ENCODE measurements at places on chromosomes 7 and 10.
A peak's percentile ranks its signal among the peaks of the same experiment; 100 is the strongest.

DNA sequence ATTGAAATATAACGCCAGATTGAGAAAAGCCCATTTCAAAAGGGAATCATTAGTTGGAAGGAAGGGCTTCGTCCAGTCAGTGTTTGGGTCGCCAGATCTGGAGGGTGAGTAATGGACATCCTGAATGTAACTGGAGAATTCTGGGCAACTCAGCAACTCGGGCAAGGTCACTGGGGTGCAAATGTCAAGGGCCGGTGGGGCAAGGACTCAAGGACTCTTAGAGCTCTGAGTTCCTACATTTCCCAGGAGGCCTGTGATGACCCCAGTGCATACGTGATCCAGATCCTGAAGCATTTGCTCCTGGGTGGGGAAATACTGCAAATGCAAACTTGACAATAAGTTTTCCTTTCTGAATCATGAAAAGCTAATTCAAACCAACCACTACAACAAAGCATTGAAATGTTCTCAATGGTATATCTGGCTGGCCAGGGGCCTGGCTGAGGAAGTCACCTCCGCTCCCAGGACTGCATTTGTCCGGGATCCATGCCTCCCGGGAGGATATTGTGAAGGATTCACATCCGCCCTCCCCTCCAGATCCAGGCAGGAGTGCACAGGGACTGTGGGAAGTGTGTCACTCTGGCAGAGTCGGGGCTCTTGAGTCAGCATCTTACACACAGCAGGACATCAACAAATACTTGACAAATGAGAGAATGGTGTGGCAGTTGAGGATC, 164.0 kb downstream of the FANK1 start:
- DNase-seq: no peak

DNA sequence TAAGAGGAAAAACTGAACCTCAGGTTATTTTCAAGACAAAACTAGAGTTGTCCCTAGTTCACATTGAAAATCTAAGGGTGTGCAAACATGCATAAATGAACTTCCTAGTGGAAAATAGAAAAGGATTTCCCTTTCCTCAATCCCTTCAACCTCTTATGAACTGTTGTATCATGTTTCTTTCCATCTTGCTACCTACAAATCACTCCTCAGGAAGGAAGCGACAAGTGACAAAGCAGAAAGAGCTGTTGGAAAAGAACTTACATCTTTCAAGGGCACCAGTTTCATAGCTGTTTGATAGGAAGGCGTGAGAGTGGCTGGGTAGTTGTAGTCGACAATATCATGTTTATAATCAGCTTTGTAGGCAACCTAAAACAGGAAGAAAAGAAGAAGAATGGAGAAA, 23.9 kb downstream of the NRAP start:
- no peak for DNase-seq

GRCh38 chr10:14971867-14972448, 12.8 kb downstream of the MEIG1 start:
- DNase-seq: peak; percentile 37

GRCh38 chr7:5403442-5403841, 20.2 kb downstream of the TNRC18 start:
- DNase-seq: no peak

DNA sequence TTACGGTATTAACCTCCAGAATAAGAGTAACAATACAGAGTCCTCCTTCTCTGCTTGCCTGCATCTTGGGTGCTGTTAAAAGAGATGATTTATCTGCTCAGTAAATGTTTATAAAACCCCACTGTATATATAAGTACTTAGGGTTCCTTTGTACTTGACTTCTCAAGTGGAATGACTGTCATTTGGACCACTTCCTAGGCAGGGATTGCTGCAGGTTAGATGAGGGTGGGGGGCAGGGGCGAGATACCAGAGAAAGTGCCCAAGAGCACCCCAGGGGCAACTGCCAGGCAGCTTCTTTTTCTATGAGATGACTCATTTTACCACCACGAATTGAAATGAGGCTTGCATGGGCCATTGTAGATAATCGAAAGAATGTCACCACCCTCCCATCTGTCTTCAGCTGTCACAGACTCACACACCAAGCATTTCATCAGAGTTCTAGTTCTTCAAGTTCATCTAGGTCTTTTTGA, 421.9 kb upstream of the GALNT17 start:
- DNase-seq: no peak

- DNase-seq: no peak
Measured at GRCh38 chr7:137453356-137453755, 109.8 kb upstream of the PTN start.

DNA sequence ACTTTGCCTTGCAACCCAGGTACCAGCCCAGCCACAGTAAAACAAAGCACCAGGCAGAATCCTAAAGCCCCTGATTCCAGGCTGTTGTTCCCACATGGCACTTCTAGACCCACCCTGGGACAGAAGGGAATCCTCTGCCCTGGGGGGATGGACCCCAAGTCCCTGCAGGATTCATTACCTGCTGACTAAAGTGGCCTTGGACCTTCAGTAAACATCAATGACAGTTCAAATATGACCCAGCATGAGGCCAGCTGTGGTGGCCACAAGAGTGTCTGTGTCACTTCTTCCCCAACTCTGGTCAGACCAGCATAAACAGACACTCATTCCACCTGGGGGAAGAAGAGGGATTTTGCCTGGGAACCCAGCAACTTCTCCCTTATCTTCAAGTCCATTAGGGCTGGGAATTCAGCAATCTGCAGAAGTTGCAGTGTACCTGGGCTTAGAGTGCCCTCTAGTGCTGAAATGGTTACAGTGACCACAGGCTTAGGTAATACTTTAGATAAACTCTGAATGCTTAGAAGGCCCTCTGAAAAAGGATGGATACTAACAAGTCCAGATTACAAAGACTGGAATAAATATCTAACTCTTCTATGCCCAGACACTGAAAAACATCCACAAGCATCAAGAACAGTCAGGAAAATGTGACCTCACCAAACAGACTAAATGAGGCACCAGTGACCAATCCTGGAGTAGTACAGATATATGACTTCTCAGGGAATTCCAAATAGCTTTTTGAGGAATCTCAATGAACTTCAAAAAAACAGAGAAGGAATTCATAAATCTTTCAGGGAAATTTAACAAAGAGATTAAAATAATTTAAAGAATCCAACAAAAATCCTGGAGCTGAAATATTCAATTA, 108.5 kb upstream of the TMEM168 start:
- peak; percentile 16 for DNase-seq

- DNase-seq: no peak
Measured at GRCh38 chr10:129116371-129116770, 350.7 kb upstream of the MGMT start.

DNA sequence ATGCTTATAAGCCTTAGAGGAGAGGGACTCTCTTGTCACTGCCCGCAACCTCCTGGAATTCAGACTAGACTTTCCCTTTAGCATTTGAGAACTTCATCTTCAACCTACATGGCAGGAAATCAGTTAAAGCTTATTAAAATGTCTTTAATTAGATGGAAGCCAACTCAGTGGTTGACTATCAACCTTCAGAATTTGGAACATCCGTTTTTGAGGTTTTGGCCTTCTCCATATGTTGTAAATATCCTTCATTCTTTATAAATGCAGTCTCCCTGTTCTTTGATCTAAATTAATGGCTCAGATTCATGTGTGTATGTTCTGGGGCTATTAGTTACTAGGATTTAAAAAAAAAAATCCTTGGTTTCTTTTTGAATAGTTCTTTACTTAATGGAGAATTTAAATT, 85.0 kb downstream of the ANKRD61 start:
- no peak for DNase-seq

- no peak for DNase-seq
Measured at GRCh38 chr7:18610331-18610948, 114.9 kb downstream of the HDAC9 start.

DNA sequence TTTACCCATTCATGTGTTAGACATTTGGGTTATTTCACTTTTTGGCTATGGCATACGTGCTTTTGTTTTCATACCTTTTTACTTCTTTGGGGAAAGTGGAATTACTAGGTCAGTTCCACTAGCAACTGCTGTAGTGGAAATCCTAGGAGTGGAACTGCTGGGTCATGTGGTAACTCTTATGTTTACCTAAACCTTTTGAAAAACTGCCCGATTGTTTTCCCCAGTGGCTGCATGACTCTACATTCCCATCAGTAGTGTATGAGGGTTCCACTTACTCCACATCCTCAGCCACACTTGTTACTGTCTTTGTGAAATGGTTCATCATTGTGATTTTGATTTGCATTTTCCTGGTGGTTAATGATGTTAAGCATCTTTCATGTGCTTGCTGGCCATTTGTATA, 82.3 kb downstream of the TAX1BP1 start:
- no peak for DNase-seq

- DNase-seq: no peak
Measured at GRCh38 chr10:31864834-31865518, 63.7 kb downstream of the ARHGAP12 start.

DNA sequence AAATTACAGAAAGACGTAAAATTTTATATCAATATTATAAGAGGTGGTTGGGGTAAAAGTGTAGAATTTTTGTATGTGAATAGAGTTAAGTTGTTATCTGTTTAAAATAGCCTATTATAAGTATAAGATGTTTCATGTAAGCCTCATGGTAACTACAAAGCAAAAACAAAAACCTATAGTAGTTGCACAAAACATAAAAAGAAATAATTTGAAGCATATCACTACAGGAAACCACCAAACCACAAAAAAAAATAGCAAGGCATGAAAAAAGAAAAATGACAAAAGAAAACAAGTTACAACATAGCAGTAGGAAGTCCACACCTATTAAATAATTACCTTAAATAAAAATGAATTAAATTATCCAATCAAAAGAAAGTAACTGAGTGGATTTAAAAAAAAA, 12.4 kb upstream of the GSTK1 start:
- DNase-seq: no peak

DNA sequence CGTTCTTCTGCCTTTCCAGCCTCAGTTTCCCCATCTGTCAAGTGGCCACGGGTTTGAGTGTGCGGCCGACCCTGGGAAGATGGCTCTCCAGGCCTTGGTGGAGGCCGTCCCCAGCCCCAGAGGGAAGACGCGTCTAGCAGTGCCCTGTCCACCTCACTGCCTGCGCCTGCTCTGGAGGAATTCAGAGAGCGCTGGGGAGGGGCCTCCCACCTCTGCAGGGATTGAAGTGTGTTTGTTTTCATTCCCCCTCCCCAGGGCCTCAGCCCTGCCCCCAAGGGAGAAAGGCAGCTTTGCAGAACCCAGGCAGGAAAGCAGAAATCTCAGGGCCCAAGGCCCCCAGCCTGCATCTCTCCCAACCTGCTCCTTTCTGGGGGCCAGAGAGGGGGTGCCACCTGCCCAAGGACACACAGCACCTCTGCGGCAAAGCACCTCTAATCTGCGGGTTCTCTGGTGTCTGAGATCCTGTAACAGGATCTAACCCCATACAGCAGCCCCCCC, 91.0 kb downstream of the MICALL2 start:
- DNase-seq: no peak

GRCh38 chr7:120949393-120949911, 1.1 kb upstream of the ING3 start:
- no peak for DNase-seq

DNA sequence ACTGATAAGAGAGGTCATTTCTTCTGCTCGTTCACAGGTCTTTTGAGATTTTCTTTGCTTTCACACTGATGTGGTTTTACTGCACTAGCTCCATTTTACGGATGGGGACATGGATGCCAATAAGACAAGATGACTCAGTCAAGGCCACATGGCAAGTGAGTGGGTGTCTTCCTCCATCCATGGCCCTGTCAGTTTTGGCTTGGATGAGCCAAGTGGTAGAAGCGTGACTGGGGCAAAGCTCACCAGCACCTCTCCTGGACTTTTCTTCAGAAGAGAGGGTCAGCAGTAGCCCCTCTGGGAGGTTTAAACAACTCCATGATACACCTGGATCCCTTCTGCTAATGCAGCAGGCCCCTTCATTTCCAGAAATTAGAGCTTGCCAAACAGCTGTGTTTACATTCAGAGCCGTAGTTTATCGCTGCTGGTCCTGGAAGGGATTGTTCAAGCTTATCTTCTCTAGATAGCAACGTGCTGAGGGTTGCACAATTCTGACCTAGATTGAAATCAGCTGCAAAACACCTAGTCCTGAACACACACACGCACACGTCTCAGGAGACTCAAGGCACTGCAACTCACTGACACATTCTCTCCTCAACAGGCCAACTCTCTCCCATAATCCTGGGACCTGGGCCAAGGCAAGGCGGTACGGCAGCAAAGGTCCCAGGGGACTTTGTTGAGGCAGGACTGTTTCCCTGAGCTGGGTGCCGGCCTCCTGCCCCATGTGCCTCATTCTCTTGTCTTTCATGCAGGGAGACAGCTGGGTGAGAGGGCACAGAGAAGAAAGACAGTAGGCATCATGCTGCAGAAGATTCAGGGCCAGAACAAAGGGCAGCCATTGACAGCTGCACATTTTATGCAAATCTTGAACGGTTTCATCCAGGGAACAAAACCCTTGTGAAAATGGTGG, 14.2 kb upstream of the PDCD4 start:
- DNase-seq: peak; percentile 38

- DNase-seq: no peak
Measured at GRCh38 chr10:120586471-120586872, 129.4 kb downstream of the PLPP4 start.

- peak; percentile 19 for DNase-seq
Measured at GRCh38 chr10:30384701-30385201, 35.7 kb upstream of the MTPAP start.

GRCh38 chr7:70355198-70356020, 757.1 kb downstream of the AUTS2 start:
- no peak for DNase-seq

DNA sequence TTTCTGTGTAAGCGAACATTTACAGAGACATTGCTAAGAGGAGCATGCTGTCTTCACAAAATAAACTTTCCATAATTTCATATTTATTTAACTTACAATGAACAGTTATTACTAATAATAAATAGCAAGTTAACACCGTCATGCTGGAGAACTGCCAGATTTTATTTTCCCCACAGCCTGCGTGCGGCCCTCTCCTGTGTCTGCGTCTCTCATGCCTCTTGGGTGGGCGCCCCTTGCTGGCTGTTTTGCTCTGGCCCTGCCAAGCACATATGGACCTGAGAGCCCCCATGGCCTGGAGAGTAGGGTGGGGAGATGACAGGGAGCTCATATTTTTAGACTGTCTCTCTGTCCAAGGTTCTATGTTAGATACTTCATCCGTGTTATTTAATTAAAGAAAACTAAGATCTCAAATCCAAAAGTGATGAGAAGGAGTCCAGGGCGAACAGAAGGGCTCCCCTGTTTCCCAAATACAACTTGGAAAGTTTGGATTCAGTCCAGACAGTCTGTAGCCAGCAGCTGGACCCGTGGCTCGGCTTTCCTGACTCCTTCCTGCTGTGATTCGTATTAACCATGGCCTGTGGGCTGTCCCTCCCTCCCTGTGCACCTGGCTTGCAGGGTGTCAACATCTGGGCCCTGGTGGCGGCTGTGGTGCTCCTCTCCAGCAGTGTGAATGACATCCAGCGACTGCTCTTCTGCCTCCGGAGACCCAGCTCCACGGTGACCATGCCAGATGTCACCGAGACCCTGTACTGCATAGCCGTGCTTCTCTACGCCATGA, 20.5 kb downstream of the FBH1 start:
- DNase-seq: no peak

- no peak for DNase-seq
Measured at GRCh38 chr10:78025685-78026364, 3.5 kb downstream of the POLR3A start.

DNA sequence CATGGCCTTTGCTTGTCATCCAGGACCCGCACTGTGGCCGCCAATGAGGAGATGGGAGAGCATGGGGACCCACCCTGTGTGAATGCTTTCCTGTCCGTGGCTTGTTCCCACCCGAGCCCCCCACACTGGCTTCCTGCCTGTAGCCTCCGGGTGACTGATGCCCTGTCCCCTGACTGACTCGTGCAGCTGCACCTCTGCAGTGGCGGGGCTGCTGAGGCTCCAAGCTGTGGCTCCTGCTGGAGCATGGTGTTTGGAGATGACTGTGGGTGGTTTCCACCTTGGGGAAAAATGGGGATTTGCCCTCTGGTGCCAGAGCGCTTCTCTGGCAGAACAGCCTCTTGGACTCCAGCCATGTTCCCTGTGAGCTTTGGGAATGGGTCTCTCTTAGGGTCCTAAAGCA, 2.1 kb downstream of the CAMK1D start:
- DNase-seq: peak; percentile 20
